ENCODE measurements at places on chromosomes 7 and 10.

GRCh38 chr10:112628951-112629609 lies 182.1 kb downstream of the VTI1A start:
- DNase-seq: no peak

DNA sequence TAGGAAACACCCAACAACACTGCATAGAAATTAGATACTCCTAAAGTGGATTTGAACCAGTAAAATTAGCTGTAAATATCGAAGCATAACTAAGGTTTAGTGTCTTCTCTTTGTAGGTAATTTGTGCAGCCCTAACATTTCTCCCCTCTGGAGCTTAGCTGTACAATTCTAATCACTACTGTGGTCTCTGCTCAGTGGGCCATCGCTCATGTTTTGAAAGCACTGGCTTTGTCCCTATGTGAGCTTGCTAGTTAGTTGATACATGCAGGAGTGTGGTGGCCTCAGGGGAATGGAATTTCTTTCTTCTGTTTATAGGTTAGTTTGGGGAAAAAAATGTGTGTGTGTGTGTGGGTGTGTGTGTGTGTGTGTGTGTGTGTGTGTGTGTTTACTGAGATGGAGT lies 373.1 kb downstream of the DPP6 start:
- no peak for DNase-seq

GRCh38 chr10:32937911-32938424 lies 20.1 kb downstream of the ITGB1 start:
- DNase-seq: no peak

- no peak for DNase-seq
These were observed 19.0 kb downstream of the PRKAG2 start for GRCh38 chr7:151857866-151858450.

- no peak for DNase-seq
These were observed 662 bp downstream of the NRCAM start for GRCh38 chr7:108455551-108455997.

DNA sequence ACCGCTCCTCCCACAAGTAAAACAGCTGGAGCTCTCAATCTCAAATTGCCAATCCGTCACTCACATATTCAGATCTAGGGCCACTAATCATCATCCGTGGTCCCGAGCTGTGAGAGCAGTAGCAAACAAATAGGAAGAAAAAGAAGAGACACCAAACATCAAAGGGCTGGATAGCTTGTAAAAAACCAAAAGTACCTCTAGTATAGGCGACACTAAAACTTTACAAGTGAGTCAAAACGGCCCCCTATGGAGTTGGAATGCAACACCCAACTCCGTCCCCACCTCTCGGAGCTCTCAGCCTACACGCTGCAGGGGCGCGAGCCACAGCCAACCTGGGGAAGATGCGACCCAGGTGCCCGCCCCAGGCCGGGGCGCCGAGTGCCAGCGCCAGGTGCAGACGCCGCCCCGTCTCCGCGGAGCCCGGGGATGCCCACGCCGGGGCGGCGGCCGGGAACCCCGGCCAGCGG lies 581 bp downstream of the FAM3C start:
- peak; percentile 12 for DNase-seq

DNA sequence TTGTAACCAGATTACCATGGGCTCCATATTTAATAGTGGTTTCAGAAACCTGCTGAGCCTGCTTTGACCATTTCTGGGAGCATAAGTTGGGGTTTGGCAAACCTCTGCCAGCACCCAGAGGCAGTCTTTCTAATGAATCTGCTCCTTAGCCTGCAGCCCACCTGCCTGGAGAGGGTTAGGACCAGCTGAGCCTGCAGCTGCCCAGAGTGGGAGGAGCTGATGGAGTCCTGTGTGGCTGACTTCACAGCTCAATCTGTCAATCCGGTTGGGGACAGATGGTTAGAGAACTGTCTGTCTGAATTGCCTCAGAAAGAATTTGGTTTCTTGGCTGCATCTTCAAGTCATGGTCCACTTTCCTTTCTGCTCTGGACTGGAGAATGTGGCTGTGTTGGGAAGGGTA lies 444.6 kb downstream of the NRG3 start:
- DNase-seq: no peak

DNA sequence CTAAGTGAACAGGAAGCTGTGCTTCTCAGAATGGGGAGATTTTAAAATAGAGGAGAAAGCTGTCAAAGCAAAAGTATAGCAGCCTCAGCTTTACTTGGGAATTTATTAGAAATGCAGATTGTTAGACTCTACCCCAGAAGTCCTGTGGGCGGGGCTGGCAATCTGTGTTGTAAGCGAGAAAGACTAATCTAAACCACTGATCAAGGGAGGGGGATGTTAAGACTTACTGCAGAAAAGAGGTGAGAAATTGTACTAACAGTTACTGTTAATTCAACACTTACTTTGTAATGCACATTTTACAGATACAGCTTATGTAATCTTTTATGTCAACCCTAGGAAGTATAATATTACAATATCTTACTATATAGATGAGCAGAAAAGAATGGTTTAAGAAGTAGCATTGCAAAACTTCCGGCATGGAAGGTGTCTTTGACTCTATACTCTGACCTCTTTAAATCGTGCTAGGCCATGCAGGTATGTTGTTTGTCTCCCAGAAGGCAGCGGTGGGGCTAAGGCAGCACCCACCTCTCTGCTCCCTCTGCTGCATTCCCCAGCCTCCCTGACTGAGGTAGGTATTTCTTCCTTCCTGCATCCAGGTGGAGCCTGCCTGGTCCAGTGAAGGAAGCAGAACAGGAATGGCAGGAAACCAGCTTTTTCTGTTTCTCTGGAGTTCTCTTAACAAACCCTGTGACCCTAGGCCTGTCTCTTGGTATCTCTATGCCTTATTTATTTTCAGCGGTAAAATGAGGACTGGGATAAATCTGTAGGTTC lies 462.2 kb downstream of the AUTS2 start:
- no peak for DNase-seq

GRCh38 chr7:130823060-130823459 lies 89.1 kb upstream of the KLF14 start:
- no peak for DNase-seq

DNA sequence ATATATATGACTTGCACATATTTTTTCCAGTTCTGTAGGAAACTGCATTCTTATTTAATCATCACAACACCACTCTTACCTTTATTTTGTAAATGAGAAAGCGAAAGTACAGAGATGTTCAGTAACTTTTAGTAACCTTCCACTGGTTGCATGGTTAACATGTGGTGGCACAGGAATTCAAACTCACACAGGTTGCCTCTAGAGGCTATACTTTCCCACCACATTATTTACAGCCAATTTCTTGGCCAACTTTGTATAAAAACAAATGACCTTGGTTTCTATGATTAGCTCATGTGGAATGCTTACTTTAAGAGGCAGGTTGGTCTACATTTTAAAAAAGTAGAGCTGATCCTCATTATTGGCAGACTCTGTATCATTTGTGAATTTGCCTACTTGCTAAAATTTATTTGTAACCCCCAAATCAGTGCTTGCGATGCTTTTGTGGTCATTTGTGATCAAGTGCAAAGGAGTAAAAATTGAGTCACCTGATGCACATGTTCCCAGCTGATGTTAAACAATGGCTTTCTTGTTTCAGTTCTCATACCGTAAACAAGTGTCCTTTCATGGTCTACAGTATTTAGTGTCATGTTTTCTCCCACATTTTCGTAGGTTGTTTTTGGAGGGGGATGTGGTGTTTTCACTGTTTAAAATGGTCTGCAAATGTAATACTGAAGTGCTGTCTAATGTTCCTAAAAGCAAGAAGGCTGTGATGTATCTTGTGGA lies 14.8 kb downstream of the BBS9 start:
- no peak for DNase-seq

DNA sequence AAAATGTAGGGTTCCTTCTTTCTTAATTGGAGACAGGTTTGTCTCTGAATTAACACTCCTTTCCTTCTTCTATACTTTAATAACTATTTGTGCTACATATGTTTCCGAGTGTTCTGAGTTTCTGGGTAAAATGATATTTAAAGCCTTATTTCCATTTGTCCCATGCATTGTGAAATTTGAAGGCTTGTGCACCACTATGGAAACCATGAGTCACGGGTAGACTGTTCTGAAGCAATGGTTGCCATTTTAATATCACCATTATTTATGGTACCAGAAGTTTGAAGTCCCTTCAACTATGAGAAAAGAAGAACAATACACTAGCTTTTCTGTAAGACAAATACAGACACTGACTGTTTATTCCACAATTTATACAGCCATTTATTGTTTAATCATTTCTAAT lies 44.7 kb upstream of the ZEB1 start:
- no peak for DNase-seq

GRCh38 chr7:133053321-133053891 lies 28.5 kb downstream of the CHCHD3 start:
- DNase-seq: no peak

DNA sequence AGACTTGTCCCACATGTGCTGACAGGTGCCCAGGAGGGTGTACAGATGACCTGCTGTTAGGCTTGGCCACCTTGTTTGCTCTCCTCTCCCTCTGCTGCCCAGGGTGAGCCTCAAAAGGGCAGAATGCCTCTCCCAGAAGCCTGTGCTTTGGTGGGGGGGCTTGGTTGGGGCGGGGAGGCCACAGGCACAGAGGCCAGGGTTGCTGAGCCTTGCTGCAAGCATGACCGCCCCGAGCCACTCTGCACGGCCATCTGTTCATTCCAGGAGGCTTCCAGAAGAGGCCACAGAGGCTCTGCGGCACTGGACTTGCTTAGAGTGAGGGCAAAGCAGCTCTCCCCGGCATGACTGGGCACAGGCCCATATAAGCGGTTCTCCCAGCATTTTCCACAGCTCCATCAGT lies 190.8 kb downstream of the GLRX3 start:
- no peak for DNase-seq

DNA sequence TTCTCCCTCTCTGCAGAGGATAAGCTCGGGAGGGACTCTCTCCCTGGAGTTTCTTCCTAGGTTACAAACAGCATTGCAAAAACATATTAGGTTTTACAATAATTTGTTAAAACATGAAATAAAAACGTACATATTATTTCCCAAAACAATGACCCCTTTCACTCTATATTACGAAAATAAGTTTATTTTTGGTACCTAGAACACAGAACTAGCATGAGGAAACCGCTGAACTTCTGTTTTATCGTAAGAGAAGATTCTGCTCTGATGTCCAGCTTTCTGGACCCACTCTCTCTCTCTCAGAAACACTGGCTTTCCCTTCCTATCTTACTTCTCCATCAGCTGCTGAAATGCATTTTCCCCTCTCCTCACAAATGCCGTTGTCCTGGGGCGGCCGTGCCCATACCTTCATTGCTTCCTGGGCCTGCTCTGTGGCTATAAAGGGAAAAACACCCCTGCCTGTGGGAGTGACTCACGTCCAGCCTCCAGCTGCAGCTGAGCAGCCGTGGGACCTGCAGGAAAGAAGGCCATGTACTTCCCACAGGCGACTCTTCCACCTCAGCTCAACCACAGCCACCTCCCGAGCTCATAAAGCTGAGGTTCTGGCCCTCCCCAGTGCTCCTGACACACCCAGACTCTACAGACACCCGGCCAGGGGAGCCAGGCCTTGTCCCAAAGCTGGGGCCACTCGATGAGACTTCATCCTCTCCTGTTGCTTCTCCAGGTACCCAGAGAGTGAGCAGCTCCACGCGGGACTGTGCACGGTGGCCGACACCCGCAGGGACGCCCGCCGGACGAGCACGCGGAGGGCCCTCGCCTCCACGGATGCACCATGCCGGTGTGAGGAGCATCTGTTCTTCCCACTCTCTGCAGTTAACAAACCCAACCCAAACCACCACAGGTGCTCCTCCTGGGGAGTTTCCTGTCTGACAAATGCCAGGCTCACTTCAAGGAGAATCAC lies 3.1 kb downstream of the GPER1 start:
- no peak for DNase-seq

GRCh38 chr7:55348502-55348901 lies 16.6 kb upstream of the LANCL2 start:
- DNase-seq: no peak

DNA sequence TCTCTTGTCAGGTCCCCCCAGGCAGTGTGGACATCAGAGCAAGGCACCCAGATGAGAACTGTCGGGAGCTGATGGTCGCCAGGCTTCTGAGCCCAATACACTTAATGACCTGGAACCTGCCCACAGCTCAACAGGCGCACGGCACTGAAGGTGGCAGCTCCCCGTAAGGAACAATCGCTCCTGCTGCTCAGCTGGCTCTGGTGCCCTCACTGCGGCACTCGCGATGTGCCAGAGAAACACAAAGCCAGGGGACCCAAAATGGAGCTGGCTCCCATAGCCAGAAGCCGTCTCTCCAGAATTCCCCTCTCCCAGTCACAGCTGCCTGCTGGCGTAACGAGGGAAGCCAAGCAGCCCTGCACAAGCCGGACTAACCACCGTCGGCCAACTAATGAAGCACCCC lies 6.3 kb downstream of the CALN1 start:
- no peak for DNase-seq

- DNase-seq: no peak
These were observed 491.4 kb downstream of the NEBL start for GRCh38 chr10:20405761-20406160.

DNA sequence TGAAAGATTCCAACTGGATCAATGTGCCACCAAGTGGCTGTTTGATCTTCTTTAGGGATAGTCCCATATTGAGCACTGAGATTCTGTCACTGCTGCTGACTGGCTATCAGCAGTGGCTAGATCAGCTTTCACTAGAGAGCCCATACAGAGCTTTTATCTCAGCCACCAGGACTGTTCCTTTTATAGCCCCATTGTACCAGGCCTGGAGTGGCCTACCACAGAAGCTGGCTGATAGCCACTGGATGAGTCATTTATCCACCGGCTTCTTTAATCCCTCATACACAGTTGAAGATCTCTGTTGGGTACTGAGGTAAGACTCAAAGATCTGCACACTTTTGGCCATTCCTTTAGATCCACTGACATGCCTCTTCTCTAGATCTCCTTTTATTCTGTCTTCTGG lies 1101.1 kb downstream of the SORCS3 start:
- no peak for DNase-seq

DNA sequence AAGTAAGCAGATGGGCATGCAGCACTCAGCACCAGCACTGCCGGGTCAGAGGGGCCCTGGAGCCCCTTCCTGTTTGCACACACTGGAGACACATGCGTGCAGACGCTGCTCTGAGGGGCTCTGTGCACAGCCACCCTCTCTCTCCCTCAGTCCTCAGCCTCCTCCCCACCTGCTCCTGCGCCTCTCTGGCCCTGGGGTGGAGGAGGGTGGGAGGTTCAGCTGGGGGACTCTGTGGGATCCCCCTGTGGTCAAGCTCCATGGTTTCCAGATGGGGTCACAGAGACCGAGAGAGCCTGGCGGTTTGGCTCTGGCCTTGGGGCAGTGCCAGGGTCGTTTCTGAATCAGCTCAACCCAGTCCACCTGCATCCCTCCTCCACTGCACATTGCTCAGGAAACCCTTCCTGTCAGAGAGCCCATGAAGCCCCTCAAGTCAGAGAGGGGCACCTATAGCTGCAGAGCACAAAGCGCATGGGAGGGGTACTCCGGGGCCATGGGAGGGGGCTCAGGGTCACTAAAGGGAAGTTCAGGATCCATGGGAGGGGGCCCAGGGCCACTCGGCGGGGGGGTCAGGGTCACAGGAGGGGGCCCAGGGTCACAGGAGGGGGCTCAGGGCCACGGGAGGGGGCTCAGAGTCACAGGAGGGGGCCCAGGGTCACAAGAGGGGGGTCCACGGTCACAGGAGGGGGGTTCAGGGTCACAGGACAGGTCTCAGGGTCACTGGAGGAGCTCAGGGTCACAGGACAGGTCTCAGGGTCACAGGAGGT lies 161.7 kb downstream of the ADARB2 start:
- DNase-seq: no peak

- DNase-seq: no peak
These were observed 1.6 kb downstream of the UNCX start for GRCh38 chr7:1234049-1234880.

GRCh38 chr10:116684781-116685180 lies 57.6 kb downstream of the HSPA12A start:
- no peak for DNase-seq

- DNase-seq: no peak
These were observed 26.9 kb upstream of the FKBP9 start for GRCh38 chr7:32930378-32930777.

- no peak for DNase-seq
These were observed 105.5 kb downstream of the HGF start for GRCh38 chr7:81664304-81664703.
